ENCODE measurements at places on chromosomes 13 and 19. TPM values are rescaled to one million over a fixed set of nuclear protein-coding genes. Genes with fewer than 3 reads are reported as not detected.
A peak's percentile ranks its signal among the peaks of the same experiment; 100 is the strongest.

The PLK5 gene
- 0.27 TPM for total RNA-seq

The SLC25A30 gene
- 4.4 TPM for total RNA-seq

The C19orf44 gene
- total RNA-seq: 4.5 TPM

- no peak for ATAC-seq
These were observed 47.9 kb downstream of the ACTN4 start for GRCh38 chr19:38695317-38695683.

DNA sequence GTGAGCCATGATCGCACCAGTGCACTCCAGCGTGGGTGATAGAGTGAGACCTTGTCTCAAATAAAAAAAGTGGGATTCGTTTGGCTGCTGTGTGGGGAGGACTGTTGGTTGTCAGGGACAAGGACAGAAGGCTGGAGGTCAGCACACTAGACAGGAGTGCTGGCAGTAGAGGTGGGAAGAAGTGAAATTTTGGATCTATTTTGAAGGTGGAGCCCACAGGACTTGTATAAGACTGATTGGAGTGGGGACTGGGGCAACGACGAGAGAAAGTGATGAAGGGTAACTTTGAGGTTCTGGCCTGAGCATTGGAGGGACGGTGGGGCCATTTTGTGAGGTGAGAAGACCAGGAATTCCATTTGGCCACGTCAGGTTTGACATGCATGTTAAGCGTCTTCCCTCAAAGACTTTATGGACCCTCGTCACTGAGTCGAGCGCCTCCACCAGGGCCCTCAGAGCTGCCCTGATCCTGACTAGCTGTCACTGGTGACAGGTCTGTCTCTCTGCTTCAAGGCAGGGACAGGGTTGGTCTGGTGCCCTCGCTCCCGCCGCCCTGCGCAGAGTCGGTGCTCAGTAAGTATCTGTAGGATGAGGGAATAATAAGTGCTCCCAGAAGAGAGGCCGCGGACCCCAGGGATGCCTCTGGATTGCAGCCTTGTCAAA is 673 bp downstream of the CTU1 start:
- ATAC-seq: peak; percentile 21

- no peak for ATAC-seq
These were observed 26.4 kb downstream of the BORA start for GRCh38 chr13:72754111-72754510.

DNA sequence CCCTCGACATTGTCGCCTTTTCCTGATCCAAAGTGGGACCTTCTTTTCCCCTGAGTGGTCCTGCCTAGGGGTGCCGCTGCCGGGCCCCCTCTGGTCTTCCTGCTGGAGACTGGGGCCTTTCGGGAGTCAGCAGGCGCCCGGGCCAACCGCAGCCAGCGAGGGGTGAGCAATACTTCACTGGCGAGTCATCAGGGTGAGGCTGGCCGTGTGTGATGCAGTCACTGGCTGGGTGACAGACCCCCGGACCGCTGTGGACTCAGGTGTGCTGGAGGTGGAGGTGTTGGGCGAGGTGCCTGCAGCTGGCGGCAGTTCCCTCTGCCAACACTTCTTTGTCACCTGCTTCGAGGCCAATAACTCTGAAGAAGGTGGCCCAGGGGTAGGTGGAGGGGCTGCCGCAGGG is 1.5 kb upstream of the CGB5 start:
- no peak for ATAC-seq

All from motor neuron (in vitro differentiated cells).